ENCODE measurements at places on chromosomes 16 and 17. TPM values are rescaled to one million over a fixed set of nuclear protein-coding genes. Genes with fewer than 3 reads are reported as not detected.

- no peak for DNase-seq
Observed at GRCh38 chr17:2347805-2348685, 10.7 kb downstream of the SGSM2 start.

DNA sequence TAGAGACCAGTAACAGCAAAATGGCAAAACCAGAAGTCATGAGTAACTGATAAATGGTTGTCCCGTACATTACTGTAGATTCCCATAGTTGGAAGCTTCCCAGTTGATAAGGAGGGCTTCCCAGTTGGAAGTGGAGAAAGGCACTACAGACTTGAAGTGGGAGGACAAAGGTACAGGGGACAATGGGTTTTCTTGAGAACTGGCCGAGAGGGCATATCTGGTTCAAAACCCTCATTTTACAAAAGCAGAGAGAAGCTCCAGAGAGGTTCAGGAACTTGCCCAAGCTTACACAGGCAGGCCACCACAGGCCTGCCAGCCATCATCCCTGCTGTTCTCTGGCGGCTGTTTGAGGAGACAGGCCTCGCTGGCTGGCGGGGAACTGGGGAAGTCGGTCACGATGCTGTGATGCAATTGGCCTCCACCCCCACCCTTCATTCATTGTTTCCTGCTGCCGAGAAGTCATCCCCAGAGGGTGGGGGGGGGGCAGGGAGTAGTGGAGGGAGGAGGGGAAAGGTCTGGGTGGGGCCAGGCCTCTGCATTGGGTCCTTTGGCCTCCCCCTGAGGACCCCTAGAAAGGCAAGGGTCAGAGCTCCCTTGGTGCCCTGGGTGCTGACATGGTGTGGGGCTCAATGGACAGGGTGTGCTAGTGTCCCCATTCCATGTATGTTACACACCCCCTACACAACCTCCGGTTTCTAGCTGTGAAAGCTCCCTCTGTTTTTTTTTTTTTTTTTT is 3.0 kb downstream of the UBALD2 start:
- peak; percentile 55 for DNase-seq

GRCh38 chr16:54031107-54031760 is 255.4 kb downstream of the IRX3 start:
- no peak for DNase-seq

The ABCA6 gene
- total RNA-seq = 0.89 TPM

- DNase-seq = no peak
Observed at GRCh38 chr17:47685556-47686275, 8.2 kb upstream of the TBKBP1 start.

- no peak for DNase-seq
Observed at GRCh38 chr16:54657058-54657708, 273.5 kb upstream of the IRX5 start.

The KRT17 gene
- not detected for total RNA-seq

The DNAAF8 gene
- not detected for total RNA-seq

- no peak for DNase-seq
Observed at GRCh38 chr17:64326030-64326419, 63.0 kb upstream of the TEX2 start.

DNA sequence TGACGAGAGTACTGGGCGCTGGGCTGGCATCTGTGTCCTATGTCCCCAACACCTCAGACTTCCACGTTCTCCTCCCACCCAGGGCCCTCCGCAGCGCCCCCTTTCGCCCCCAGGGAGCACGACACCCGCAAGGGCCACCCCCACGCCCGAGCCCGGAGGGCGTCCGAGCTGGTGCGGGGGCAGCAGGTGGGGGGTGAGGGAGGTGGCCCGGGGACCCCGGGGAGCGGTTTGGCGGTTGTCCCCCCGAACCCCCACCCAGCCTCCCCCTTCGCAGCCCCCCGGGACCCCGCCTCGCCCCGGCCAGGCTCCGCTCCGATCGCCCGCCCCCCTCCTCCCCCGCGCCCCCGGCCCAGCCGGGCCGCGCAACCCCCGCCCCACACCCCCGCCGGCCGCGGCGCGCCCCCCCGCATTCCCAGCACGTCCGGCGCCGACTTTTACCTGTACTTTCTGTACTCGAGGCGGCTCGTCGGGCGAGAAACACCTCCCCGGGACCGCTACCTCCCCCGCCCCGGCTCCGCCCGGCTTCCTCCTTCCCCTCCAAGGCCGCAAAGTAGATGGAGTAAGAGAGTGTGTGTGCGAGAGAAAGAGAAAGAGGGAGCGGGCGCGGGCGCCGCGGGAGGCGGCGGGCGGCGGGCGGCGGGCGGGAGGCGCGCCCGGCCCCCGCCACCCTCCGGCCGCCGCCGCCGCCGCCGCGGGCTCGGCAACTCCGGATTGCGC is 901 bp downstream of the CDYL2 start:
- peak; percentile 19 for DNase-seq

- no peak for DNase-seq
Observed at GRCh38 chr16:84199097-84199496, 8.1 kb downstream of the ADAD2 start.

The C16orf89 gene
- not detected for total RNA-seq

The CDRT15L2 gene
- total RNA-seq = not detected

Data from T-helper 17 cell (primary cell).